ENCODE measurements at places on chromosomes 13 and 19.

DNA sequence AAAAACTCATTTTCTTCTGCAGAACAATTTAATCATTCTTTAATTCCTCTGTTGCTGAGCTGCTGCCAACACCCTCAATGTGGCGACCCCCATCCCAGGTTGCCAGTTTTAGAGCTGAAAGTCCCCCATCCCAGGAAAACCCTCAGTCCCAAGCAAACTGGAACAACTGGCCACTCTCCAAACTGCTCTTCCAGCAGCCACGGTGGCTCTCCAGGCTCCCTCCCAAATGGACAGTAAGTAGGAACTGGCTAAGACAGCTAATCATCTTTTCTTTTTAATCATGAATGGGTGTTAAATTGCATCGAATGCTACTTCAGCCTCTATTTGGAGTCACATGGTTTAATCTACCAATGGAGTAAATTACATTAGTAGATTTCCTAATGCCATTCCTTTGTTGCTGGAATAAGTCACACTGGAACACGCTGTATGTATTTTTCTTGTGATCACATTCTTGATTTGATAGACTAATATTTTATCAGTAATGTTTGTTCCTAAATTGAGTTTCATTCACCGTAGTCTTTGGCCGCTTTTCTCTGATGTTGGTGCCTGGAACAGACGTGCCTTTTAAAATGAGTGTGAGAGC, 33.7 kb upstream of the VSTM2B start:
- DNase-seq, result no peak

- no peak for DNase-seq
Observed at GRCh38 chr19:4993683-4994082, 24.8 kb downstream of the KDM4B start.

- no peak for DNase-seq
Observed at GRCh38 chr13:109228211-109228610, 558.2 kb downstream of the IRS2 start.

DNA sequence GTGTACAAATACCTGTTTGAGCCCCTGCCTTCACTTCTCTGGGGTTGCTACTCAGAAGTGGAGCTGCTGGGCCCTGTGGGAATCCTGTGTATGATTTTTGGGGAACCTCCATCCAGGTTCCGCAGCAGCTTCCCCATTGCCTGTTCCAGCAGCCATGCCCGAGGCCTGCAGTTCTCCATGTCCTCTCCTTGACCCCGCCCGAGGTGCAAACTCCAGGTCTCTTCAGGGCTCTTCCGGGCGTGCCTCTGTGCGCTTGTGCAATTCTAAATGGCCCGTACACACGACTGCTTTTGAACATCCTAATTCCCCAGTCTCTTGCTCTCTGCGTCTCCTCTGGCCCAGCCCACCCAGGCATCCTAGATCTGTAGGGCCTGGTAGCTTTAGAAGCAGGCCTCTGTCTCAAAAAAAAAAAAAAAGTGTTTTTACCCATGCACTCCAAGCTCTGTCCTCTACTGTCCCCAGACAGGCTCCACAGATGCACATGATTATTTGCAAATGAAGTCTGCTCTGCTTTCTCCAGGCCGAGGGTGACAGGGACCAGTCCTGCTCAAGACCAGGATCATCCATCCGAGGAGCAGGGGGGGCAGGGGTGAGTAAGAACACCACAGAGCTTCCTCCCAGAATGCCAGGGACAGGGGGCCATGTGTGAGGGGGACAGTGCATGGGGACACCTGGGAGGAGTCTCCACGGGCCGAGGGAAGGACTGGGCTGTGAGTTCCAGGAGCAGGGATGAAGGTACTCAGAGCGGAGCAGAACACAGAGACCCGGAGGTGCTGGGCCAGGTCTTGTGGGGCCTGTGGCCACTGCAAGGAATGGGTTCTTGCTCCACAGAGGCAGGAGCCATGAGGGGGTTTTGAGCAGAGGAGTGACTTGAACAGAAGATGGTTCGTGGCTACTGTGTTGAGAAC, 51.7 kb downstream of the SLC7A9 start:
- DNase-seq, result no peak

GRCh38 chr13:107553838-107554237, 661.5 kb downstream of the LIG4 start:
- no peak for DNase-seq

All from SJSA1 (cell line).